ENCODE measurements at places on chromosomes 3 and 15. TPM values are rescaled to one million over a fixed set of nuclear protein-coding genes. Genes with fewer than 3 reads are reported as not detected.

DNA sequence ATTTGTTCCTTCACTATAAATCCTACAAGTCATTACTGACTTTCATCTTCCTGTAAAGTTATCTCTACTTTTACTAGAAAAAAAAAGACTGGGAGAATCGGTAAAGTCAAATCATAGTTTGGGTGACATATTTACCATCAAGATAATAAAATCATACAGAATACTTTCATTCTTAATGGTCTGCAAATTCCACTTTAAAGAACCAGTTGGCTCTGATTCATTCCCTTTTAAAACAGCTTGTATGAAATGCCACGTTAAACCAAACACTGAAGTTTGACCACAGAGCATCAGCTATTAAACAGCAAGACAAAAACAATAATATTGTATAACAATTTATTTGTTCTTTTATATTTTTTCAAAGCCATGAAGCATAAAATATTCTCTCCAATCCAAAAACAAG, 100.7 kb downstream of the FBN1 start:
- peak; percentile 67 for DNase-seq

Gene NR2E3
- not detected for total RNA-seq

DNA sequence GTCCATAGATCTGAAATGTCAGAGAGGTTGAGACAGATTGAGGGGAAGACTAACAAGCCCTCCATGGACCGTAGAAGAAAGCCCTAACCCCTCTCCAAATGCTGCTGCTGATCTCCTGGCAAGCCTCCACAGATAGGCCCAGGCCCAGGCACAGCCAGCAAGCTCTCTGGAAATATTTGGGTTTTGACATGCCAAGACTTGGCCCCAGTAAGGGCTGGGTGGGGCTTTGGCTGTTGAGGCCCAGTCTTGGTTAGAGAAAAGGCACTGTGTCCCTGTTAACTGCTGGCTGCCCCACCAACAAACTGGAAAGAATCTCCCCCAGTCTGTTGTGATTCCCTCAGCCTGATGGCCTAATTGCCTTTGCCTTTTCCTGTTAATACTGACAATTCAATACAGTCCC, 208.8 kb upstream of the CTDSPL start:
- no peak for DNase-seq

Gene CLDN18
- total RNA-seq = not detected

DNA sequence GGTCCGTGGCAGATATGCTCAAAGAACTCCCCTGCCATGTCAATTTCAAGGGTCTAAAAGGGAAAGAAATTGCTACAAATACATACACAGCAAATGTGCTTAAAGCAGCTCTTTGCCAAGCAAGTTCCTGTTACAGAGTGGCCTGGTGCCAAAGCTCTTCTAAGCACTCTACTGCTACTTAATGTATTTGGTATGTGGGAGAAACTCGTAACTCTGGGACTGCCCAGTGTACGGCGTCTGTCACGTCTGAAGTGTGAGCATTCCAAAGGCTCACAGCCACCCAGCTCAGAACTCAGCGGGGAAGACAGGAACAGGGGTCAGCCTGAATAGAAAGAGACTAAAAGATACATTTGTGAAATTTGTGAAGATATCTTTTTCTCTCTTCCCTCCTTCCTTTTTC, 54.6 kb downstream of the RBMS3 start:
- peak; percentile 96 for DNase-seq

Gene MST1
- 7.7 TPM for total RNA-seq

Gene UROC1
- total RNA-seq = not detected

GRCh38 chr3:134959516-134959915, 164.5 kb downstream of the EPHB1 start:
- no peak for DNase-seq

GRCh38 chr3:10007126-10007782, 19.0 kb upstream of the FANCD2 start:
- no peak for DNase-seq

Gene ISL2
- total RNA-seq = 3.0 TPM

DNA sequence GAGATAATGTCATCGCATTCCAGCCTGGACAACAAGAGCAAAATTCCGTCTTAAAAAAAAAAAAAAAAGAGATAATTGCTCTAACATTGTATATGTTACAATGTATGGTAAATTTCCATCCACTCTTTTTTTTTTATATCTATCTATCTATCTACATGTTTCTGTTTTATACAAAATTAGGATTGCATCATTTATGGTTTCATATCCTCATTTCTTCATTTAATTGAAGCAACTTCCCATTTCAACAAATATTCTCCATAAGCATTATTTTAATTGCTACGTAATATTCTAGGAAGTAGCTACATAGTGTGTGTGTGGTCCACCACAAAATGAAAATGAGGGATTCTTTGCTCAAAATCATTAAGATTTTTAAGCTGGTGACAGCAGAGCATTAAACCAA, 18.4 kb downstream of the RBP1 start:
- no peak for DNase-seq

GRCh38 chr15:93670931-93671330, 560.4 kb upstream of the MCTP2 start:
- no peak for DNase-seq

- peak; percentile 50 for DNase-seq
These were observed 40.7 kb upstream of the CHST2 start for GRCh38 chr3:143078883-143079282.

DNA sequence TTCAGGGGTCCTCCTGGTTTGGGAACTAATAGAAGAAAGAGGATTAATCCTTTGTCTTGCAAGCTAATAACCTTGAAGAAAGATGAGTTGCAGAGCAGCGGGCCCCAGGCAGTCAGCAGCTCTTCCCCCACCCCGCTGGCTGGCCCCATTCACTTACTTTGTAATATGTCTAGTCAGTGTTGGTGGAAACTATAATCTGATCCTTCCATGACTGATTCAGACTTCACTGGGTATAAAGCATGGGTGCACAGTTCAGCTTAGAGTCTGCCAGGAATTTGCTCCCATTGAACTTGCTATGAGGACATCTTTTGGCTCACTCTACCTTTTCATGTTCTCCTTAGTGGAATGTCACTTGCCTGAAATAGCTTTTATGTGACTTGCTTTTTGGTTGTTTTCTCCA, 117.7 kb downstream of the CCNL1 start:
- DNase-seq = no peak

Gene UTS2B
- 0.26 TPM for total RNA-seq

- no peak for DNase-seq
These were observed 22.4 kb downstream of the CHD2 start for GRCh38 chr15:92922418-92923002.

Gene GP5
- total RNA-seq = 0.06 TPM

Gene FEZF2
- not detected for total RNA-seq

Gene B3GALNT1
- total RNA-seq = 3.1 TPM

- peak; percentile 21 for DNase-seq
These were observed 115.6 kb upstream of the LMCD1 start for GRCh38 chr3:8385848-8386620.

DNA sequence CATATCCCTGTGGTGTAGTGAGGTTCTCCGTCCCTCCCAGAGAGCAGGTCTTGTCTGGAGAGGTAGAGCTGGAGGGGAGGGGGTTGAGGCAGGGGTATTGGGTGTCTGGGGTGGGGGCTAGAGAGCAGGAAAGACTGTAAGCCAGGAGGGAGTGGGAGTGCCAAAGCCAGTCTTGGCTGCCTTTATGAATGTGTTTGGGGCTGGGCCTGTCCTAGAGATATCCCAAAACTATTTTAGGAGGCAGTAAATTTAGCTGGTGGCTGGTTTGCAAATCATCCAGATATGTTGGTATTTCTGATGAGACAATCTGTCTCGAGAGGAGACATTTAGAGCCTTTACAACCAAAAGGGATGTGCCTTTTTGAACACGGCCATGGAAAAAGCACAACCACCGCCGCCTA, 166.6 kb downstream of the TLE3 start:
- no peak for DNase-seq

DNA sequence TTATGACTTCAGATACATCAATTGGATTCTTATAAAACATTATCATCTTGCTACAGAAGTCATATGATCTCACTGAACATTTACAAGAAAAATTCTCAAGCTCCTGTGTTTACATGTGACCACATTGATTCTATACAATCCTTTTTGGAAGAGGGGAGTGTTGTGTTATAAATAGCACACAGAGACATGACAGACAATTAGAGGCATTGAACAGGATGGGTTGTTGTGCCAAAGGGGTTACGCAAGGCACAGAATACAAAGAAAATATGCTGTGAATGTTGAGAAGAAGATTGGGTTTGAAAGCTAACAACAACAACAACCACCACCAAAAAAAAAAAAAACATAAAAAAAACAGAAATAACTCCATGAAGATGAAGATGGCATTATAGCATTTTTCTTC, 32.5 kb upstream of the TBL1XR1 start:
- no peak for DNase-seq

- DNase-seq = no peak
These were observed 120.6 kb upstream of the SPATA12 start for GRCh38 chr3:56939834-56940233.

DNA sequence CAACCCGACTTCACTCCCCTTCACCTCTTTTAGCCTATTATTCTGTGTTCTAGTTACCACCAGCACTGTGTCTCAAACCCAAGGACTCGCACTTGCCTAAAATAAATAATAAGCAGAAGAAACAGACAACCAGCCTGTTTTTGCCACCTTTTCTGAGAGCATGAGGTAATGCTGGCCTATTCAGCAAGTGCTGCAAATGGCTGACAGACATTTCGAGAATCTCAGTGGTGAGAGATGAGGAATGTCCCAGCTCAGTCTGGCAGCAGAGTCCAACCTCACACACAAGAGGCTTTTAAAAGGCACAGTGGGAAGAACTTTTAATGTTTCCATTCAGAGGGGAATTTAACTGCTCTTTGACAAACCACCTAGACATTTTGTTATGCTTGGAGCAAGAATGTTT, 143.3 kb upstream of the GMNC start:
- DNase-seq = no peak

DNA sequence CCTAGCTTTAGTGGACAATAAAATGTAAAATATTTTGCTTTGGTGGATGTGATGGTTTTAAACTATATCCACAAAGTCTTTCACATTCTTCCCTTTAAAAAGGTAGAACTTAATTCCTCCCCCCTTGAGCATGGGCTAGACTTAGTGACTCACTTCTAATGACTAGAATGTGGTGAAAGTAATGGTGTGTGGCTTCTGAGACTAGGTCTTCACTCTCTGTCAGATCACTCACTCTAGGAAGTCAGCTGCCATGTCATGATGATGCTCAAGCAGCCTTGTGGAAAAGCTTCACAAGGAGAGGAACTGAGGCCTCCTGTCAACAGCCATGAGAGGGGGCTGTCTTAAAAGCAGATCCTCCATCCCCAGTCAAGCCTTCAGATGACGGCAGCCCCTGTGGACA, 4.2 kb downstream of the LRRC2 start:
- peak; percentile 45 for DNase-seq

DNA sequence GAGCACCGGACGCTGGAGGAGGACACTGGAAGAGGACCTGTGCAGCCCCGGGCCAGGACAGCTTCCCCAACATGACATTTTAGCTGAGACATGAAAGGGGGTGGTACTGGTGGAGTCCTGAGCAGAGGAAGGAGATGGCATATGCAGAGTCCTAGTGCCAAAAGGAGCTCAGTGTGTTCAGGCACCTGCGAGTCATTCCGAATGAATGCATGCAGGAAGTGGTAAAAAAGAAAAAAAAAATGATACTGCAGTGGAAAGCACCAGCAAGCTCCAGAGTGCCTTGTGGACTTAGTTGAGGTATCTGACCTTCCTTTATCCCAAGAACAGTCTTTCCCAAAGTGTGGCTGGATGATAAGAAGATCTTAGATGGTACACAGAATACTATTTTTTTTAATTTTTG, 6.6 kb upstream of the ZNF148 start:
- peak; percentile 28 for DNase-seq

GRCh38 chr3:133749427-133750258, 3.5 kb downstream of the TF start:
- DNase-seq = no peak

GRCh38 chr3:79572930-79573329, 194.9 kb downstream of the ROBO1 start:
- DNase-seq = no peak

- DNase-seq = no peak
These were observed 11.1 kb downstream of the CD80 start for GRCh38 chr3:119548341-119548740.

GRCh38 chr3:129608087-129608935, 1.8 kb upstream of the PLXND1 start:
- peak; percentile 65 for DNase-seq

Gene MAP2K1
- total RNA-seq = 60.5 TPM

GRCh38 chr3:194218646-194219453, 82.9 kb downstream of the HES1 start:
- DNase-seq = no peak

Gene CORO2B
- total RNA-seq = 18.3 TPM

Gene GOLGA6L7
- not detected for total RNA-seq

DNA sequence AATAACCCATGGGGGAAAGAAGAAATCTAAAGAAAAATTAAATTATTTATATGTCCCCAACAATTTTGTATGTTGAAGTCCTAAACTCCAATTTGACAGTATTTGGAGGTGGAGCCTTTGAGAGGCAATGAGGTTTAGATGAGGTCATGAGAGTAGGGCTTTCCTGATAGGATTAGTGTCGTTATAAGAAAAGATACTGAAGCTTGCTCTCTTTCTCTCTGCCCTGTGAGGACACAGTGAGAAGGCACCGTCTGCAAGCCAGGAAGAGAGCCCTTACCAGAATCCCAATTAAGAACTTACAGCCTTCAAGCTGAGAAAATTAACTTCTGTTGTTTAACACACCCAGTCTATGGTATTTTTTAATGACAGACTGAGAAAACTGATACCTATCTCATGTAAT, 16.1 kb upstream of the OR5AC2 start:
- no peak for DNase-seq

GRCh38 chr15:31162721-31163510, 61.4 kb upstream of the TRPM1 start:
- no peak for DNase-seq

GRCh38 chr15:64947211-64947610, 35.5 kb downstream of the ANKDD1A start:
- DNase-seq = no peak

GRCh38 chr3:143952569-143953072, 19.0 kb upstream of the DIPK2A start:
- DNase-seq = no peak

DNA sequence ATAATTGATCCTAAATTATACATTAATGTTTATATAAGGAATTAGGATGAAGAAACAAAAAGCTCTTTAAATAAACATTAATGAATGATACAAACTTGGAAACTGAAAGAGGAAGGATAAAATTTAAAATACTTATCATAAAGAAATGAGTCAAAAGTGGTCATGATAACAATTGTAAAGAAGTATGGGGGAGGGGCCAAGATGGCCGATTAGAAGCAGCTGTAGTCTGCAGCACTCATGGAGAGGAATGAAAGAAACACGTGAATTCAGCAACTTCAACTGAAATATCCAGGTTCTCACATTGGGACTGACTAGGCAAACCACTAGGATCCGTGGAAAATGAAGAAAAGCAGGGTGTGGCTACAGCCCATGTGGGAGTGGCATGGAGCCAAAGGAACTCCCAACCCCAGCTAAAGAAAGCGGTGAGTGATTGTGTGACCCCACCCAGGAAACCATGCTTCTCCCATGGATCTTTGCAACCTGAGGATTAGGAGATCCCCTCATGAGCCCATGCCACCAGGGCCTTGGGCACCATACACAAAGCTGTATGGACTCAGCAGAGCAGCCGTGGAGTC, 13.1 kb upstream of the CP start:
- no peak for DNase-seq

- DNase-seq = no peak
These were observed 499.8 kb downstream of the ROBO2 start for GRCh38 chr3:77539677-77540076.
